ENCODE measurements at places on chromosomes 7 and 10. TPM values are rescaled to one million over a fixed set of nuclear protein-coding genes. Genes with fewer than 3 reads are reported as not detected.
A peak's percentile ranks its signal among the peaks of the same experiment; 100 is the strongest.

- DNase-seq: no peak
- peaks cover 9% of the 10 kb centered on the region for H3K27me3 ChIP-seq
- H3K27ac ChIP-seq: no peak overlapping the region
- H3K36me3 ChIP-seq: no peaks in the 10 kb centered on the region
- H3K4me3 ChIP-seq: no peak overlapping the region
Observed at GRCh38 chr10:114397651-114398145, 6.6 kb downstream of the AFAP1L2 start.

- peaks cover 10% of the 10 kb centered on the region for H3K27me3 ChIP-seq
- peaks cover 5% of the 10 kb centered on the region for H3K4me1 ChIP-seq
- H3K4me3 ChIP-seq: no peak overlapping the region
- no peaks in the 10 kb centered on the region for H3K36me3 ChIP-seq
- DNase-seq: no peak
Observed at GRCh38 chr10:48501226-48501625, 103.6 kb downstream of the ARHGAP22 start.

DNA sequence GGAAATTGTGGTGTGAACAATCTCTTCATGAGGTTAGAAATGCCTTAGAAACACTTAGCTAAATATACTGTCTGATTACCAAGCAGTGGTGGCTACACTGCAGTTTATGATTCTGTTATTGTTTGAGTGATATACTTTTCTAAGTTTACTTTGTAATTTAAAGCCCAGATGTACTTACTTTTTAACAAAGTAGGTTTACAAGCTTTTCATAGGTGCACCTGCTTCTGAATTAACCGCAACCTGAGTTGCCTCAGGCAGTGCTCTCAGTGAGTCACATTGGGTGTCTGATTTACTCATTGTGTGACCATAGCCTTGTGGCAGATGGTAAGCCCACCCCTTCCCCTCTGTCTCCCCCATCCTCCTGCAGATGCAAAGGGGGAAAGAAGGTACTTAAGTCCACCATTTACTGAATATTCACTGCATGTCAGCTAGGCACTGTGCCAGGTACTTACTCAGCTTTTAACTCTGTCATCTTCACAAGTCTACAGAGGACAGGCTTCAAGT is 9.0 kb downstream of the MTURN start:
- H3K36me3 ChIP-seq: peaks cover 13% of the 10 kb centered on the region
- H3K27me3 ChIP-seq: peaks cover 5% of the 10 kb centered on the region
- DNase-seq: no peak
- peaks cover 32% of the 10 kb centered on the region for H3K4me1 ChIP-seq

DNA sequence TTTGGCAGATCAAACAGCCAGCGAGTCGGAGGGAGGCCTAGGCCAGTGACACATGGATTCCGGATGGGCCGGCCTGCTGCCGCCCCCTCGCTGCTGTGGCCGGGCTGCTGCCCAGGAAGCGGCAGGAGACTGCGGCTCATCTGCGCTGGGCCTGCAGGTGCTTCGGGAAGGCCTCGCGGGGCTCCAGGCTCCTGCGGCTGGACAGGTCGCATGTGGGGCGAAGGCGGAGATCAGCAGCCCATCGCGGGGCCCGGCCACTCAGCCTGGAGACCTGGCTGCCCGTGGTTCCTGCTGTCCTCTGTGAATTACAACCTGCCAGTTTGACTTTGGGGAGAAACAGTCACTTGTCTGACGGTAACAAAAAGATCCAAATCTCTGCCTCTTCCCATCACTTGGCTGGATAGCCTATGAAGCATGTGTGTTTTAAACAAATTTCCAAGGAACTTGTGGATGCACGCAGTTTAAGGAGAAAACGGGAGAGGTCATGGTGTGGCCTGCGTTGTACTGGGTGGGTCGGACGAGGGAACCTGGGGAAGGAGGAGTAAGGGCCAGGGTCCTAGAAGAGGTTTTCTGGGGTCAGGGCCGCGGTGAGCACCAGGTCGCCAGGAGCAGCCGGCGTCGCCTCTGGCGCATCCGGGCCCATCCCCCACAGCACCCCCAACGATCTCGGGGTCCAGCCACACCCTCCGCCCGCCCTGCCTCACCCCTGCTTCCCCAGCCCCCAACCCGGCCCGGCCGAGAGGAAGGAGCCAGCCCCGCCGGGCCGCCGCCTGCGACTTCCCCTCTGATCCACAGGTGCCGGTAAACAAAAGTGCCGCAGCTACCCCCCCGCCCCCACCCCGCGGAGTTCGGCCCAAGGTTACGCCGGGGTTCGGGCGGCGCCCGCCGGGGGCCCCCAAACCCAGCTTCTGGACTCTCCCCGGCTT is 1.6 kb downstream of the SPOCK2 start:
- H3K4me1 ChIP-seq: peaks cover 19% of the 10 kb centered on the region
- H3K4me3 ChIP-seq: peak overlapping the region; percentile 87
- peaks cover 19% of the 10 kb centered on the region for H3K27me3 ChIP-seq
- H3K36me3 ChIP-seq: peaks cover 7% of the 10 kb centered on the region
- no peak overlapping the region for H3K27ac ChIP-seq
- DNase-seq: no peak

The MAPK8 gene
- total RNA-seq: 53.7 TPM

GRCh38 chr10:14023673-14024328 is 306.9 kb downstream of the FRMD4A start:
- H3K27ac ChIP-seq: no peak overlapping the region
- H3K27me3 ChIP-seq: peaks cover 2% of the 10 kb centered on the region
- no peak overlapping the region for H3K4me3 ChIP-seq
- peaks cover 13% of the 10 kb centered on the region for H3K4me1 ChIP-seq
- H3K36me3 ChIP-seq: no peaks in the 10 kb centered on the region

- no peak for DNase-seq
- H3K36me3 ChIP-seq: no peaks in the 10 kb centered on the region
- no peak overlapping the region for H3K4me3 ChIP-seq
- H3K4me1 ChIP-seq: no peaks in the 10 kb centered on the region
Observed at GRCh38 chr10:43870968-43871439, 222.3 kb upstream of the ZNF32 start.

GRCh38 chr7:44713680-44714335 is 34.8 kb upstream of the ZMIZ2 start:
- no peaks in the 10 kb centered on the region for H3K4me1 ChIP-seq
- peaks cover 13% of the 10 kb centered on the region for H3K27me3 ChIP-seq
- H3K27ac ChIP-seq: peak overlapping the region; percentile 61
- no peak overlapping the region for H3K4me3 ChIP-seq
- H3K36me3 ChIP-seq: peaks cover 12% of the 10 kb centered on the region

DNA sequence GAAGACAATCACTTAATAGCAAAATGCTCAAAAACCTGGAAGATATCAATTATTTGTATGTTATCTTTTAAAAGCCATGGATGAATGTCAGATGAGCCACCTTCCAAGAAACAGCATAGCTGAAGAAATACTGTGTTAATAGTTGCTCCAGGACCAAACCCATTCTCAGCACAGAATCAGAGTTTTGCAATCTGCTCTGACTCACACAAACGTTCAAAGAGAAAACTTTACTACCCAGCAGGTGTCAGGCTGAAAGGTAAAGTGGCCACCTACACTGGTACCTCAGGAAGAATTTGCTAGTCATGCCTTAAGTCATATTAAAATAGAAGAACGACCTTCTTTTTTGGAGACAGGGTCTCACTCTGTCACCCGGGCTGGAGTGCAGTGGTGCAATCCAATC is 526.5 kb downstream of the PARD3 start:
- no peak overlapping the region for H3K4me3 ChIP-seq
- H3K36me3 ChIP-seq: no peaks in the 10 kb centered on the region
- H3K27ac ChIP-seq: no peak overlapping the region
- H3K4me1 ChIP-seq: peaks cover 8% of the 10 kb centered on the region
- no peak for DNase-seq
- H3K27me3 ChIP-seq: no peaks in the 10 kb centered on the region

The SPDYE2B gene
- total RNA-seq: not detected

Data from endothelial cell (in vitro differentiated cells).